ENCODE measurements at places on chromosomes 16 and 17.

DNA sequence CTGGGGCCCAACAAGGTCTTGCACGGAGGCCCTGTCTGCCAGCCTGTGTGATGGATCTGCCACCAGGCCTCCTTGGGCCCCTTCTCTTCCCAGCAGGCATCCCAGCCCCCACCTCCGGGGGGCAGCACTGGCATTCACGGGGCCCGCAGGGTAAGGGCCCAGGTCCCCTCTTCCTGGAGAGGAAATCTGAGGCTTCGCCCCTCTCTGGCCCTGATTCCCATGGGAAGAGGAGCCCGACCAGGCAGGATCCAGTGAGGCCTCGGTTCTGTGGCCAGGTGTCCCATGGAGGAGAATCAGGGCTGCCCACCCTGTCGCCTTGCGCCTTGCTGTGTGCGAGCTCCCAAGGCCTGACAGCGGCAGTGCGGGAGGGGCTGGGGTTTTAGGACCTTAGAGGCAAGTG is 48.4 kb downstream of the PDPK1 start:
- DNase-seq = no peak

GRCh38 chr16:1325673-1326371 is 7.6 kb upstream of the BAIAP3 start:
- DNase-seq = no peak

DNA sequence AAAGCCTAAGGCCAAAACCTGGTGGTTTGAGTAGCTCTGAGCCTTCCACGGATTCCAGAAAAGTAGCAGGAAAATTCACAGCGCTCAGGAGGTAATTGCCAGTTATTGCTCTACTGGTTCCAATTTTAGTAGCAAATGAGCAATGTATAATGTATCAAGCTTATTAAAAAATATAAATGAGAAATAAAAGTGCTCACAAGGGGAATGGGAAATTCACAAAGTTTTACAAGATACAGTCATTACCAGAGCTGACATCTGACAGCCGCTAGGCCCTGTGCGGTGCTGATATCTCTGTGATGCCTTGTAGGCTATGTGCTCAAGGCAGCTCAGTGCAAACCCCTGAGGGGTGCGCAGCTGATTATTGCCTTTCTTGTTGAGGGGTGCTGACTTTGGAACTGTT is 47.5 kb downstream of the HS3ST3A1 start:
- DNase-seq = no peak

GRCh38 chr16:49631187-49632041 is 224.5 kb downstream of the ZNF423 start:
- DNase-seq = peak; percentile 65

DNA sequence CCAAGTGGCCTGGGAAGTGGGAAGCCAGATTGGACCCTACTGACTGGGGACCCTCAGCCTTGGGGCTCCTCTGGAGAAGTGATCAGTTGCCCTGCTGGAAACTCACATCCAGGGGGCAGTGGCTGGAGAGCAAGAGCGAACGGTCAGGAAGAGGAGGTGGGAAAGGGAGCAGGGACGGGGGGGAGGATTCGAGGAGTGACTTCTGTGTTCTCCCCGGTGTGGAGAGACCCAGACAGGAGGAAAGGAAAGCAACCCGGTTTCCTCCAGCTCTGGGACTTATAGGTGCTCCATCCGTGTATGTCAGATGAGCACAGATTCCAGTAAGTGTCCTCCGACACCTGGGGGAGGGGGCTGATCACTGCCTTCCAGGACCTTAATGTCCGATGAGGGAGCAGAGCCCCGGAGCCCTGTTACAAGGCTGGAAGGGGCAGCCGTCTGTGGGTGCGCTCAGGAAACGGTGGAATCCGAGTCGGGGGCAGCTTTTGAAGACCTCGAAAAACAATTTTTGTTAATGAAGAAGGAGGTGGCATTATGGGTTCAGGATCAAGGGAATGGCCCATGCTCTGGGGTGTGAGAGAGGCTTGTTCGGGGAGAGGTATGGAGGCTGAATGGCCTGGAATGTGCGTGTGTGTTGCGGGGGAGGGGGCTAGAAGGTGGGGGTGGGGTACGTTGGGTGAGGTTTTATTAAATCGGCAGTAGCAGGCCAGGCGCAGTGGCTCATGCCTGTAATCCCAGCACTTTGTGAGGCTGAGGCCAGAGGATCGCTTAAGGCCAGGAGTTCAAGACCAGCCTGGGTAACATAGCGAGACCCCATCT is 34.8 kb upstream of the NDRG4 start:
- no peak for DNase-seq
